Stimulated activated CD8-positive, alpha-beta memory T cell treated with anti-CD3 and anti-CD28 coated beads, Interleukin-12 subunit alpha, Interleukin-12 subunit beta, amount 100 ng/mL, for 4 hours (primary cell): ENCODE measurements at places on chromosomes 12 and 14.

- DNase-seq: no peak
Observed at GRCh38 chr12:118763234-118763633, 218.1 kb upstream of the SRRM4 start.

GRCh38 chr12:57171668-57172067 lies 24.2 kb upstream of the LRP1-AS start:
- DNase-seq: no peak

- no peak for DNase-seq
Observed at GRCh38 chr14:104741108-104741802, 11.7 kb upstream of the SIVA1 start.

- DNase-seq: no peak
Observed at GRCh38 chr12:2682296-2683251, 112.2 kb upstream of the FKBP4 start.

- DNase-seq: peak; percentile 4
Observed at GRCh38 chr12:51721282-51721940, 127.1 kb downstream of the FIGNL2 start.

- no peak for DNase-seq
Observed at GRCh38 chr12:105865886-105866285, 272.9 kb downstream of the NUAK1 start.

GRCh38 chr12:76462668-76463224 lies 96.8 kb downstream of the OSBPL8 start:
- no peak for DNase-seq

GRCh38 chr12:76449583-76449982 lies 101.4 kb upstream of the BBS10 start:
- no peak for DNase-seq

DNA sequence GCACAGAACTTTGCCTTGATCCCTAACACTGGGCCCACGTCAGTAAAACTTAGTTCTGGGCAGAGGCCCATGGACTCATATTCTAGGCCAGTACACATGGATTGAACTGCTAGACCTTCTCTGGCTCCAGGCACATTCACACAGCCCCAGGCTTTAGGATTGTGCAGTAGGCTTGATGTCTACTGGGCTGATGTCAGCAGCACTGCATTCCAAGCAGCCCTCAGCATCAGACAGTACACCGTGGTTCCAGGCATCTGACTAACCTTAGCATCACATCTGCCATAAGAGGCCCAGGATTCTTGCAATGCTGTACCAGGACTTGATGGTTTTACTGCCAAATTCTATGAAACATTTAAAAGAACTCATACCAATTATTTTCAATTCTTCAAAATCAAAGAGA lies 301.9 kb downstream of the CCER1 start:
- DNase-seq: no peak

DNA sequence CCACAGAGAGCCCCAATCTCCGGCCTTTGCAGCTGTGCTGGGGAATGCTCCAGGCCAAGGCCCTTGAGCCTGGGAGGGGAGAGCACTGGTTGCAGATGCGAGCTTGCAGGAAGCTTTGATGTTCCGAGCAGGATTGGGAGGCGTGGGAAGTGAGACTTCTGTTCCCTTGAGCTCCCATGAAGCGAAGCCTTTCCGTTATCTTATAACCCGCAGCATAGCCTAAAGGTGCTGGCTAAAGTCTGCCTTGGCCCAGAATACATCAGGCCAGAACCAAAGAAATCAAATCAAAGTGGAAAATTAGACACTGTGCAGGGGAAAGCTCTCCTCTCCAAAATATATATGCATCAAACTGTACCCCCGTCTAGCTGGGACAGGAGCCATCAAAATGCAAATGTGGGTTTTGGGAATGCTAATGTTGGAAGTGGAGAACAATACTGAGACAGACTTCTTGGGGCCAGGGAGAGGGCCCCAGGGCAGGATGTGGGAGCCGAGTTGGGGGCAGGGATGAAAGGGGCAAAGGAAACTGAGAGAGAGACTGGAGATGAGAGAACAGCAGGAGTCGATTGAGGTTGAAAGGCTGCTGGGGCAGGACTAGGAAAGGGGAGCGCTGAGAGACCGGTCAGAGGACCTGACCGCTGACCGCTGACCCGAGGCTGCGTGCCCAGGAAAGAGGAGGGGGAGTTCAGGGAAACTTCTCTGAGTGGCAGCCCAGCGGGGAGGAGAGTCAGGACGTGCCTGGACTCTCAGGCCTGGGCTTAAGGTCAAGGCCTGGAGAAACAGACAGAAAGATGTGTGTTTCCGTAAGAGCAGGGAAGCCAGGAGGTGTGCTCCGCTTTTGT lies 152.2 kb upstream of the PARP11 start:
- DNase-seq: no peak

- no peak for DNase-seq
Observed at GRCh38 chr12:95380997-95381786, 92.8 kb upstream of the METAP2 start.

DNA sequence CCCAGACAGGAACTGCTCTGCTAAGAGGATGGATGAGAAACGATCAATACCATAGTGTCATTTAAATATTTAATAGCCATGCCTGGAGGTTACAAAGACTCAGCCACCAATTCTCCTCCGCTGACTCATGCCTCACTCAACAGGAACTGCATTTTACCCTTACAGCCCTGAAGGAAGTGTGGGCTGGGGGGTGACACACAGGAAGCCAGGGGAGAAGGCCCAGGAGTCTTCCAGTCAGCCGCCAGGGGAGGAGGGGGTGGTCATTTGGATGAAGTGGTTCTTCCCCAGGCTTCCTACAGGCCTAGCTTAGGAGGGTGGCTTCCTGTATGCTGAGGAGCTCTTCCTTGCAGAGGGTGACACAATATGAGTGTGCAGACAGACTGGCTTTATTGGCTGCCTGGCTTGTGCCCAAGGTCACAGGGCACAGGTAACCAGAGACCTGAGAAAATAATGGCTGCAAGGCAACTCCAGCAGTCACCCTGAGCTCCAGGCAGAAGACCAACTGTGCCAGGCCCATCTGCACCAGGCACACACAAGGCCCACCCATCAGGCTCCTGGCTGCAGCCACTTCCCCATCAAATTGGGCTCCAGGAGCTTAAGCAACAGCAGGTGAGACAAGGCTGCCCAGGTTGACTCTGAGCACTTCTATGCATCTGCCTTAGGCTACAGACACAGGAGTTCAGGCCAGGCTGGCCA lies 30.6 kb upstream of the RPLP0 start:
- peak; percentile 63 for DNase-seq

DNA sequence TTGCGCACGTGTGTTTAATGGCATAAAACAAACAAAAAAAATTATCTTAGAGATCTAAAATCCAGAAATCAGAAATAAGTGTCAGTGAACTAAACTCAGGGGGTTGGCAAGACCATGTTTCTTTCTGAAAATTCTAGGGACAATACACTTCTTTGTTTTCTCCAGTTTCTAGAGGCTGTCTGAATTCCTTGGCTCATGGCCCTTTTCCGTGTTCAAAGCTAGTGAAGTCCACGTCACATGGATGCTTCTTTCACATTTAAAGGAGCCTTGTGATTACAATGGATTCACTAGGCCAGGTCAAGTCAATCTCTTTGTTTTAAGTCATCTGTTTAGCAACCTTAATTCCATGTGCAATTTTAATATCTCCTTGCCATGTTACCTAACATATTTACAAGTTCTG lies 22.4 kb downstream of the SLCO1B3 start:
- no peak for DNase-seq

- DNase-seq: no peak
Observed at GRCh38 chr14:65745396-65746190, 333.1 kb downstream of the FUT8 start.

GRCh38 chr12:57093415-57094207 lies 4.7 kb downstream of the NAB2 start:
- DNase-seq: peak; percentile 71

DNA sequence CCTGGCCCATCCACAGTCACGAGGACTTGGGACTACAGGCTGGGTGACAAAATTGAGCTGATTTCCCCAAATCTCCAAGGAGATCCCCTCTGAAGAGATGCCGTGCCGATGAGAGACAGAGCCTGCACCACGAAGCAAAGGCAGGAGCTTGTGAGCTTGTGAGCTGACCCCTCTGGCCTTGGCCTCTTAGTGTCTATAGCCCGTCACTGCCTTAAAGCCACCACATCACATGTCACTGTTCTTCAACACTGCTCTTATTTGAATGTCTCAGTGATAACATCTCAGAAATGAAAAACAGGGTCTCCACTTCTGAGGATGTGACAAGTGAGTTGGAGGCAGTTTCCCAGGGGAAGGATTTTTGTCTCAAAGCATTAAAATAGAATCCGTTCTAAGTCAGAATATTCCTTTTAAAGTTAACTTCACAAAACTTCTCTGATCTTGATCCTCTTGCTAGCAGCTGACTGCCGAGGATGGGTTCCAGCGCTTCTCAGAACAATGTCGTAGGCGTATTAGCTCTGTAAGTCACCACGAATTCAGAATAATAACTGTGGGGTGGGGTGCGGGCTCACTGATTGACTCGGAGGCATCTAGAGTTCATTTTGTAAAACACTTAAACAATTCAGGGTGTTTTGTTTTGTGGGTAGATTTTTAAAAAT lies 37.5 kb downstream of the CHST11 start:
- DNase-seq: peak; percentile 39

- no peak for DNase-seq
Observed at GRCh38 chr12:118068445-118068844, 7.5 kb upstream of the WSB2 start.

DNA sequence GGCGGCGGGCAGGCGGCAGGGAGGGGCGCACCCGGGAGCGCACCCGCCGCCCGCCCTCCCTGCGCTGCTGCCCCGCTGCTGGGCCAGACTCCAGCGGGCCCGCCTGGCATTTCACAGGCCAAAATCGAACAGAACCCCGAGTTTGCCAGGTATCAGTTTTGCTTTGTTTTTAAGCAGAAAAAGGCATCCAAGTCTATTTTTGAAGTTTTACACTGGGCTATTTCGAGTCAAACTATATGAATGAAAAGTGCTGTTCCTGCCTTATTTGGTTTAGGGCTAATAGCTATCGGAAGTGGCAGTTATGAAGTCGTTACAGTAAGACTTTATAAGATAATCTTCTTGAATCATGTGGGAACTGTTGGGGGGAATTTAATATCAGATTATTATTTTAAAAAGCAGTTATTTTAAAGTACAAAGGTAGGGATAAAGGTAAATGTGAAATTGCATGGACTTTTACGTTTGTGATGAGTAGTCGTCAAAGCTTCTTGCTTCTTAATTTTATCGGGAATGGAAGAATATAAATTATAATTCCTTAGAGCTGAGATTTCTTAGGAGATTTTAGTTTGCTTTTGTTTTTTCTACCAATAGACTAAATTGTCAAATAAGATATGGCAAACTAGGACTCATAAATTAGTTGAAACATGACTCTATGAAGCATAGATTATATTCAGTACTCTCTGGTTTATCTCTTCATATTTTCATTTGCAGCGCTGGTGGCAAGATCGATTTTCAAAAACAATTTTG lies 1.1 kb downstream of the MSRB3 start:
- DNase-seq: no peak

- no peak for DNase-seq
Observed at GRCh38 chr12:100993916-100994450, 199.4 kb downstream of the ANO4 start.

- no peak for DNase-seq
Observed at GRCh38 chr12:80867941-80868340, 69.8 kb downstream of the LIN7A start.

DNA sequence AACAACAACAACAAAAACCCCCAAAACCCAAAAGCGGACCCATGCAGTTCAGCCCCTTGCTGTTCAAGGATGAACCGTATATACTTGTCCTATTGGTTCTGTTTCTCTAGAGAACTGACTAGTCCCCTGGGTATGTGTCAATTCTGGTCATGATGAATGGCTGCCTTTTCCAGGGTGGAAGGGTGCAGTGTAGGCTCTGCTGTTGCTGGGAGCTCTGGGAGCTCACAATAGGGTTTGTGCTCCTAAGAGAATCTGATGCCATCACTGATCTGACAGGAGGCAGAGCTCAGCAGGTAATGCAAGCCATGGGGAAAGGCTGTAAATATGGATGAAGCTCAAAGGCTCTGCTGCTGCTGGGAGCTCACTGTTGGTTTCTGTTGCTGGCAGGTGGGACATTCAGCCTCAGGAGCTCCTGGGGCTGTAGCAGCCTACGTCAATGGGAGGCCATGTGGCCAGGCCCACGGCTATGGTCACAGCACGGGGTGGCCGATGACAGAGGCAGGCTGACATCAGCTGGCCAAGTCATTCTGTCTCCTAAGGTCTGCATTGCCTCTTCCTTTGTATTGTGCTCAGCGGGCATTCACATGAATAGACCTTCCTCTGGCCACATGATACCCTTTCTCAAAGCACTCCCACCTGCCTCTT lies 37.9 kb downstream of the DLK1 start:
- DNase-seq: no peak

DNA sequence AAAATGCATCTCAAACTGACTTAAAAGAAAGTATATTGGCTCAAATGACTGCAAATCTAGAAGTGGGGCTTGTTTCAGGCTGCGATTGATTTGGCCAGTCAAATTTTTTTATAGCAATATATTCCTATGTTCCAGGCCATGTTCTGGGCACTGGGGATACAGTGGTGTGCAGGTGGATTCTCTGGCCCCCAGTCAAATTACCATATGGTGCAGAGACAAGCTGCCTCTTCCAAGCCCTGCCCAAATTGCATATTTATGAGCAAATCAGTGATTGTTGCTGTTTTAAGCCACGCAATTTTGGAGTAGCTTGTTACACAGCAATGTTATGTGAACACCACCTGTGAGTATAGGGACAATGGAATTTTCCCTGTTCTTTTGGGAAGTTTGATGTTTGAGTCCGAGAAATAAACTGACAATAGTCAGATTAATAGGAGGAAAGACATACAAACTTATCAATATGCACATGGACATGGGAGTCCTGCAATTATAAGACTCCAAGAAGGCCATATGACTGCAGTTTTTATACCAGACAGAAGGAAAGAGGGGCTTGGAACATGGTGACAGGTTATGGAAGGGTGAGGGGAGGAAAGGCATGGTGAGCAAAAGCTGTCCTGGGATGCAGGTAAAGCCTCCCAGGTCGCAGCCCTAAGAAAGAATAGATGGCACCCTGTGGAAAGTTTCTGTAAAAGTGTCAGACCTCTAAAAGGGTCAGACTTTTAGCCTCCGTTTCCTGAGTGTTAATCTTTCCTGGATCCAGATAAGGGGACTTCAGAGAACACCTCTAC lies 13.1 kb upstream of the CRY1 start:
- no peak for DNase-seq

DNA sequence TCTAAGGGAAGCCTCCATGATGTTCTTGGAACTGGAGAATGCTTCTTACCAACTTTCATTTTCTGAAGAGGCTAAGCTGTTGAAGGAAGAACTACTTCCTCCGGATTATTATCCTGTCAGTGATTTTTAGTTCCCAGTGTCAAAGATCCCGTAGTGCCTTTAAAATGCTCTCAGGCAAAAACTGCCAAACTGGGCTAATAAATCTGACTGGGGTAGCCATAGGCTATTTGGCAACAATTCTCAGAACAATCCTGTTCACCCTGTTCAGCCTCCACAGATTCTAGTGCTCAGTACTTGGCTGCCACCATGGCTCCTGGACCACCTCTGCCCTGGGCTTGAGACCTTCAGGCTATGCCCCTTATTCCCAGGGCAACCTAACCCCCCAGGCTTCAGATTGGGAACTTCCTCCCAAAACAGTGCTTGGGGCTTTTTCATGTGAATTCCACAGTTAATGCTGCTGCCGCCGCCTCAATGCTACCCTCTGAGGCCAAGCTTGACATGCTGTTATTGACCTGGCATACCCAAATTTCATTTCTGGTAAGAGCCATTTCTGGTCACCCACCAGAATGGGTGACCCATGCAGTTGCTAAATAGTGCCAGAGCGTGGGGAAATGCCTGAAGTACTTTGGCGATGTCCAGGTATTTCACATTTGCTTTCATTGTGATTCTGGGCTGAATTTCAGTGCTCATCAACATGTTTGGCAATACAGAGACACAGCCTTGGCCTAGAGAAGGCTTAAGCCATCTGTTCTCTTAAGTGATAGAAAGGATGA lies 110.0 kb upstream of the ARHGAP5 start:
- no peak for DNase-seq
